ENCODE measurements at places on chromosomes 4 and X.
A peak's percentile ranks its signal among the peaks of the same experiment; 100 is the strongest.

- DNase-seq = no peak
Measured at GRCh38 chr4:155140889-155141288, 67.5 kb upstream of the NPY2R start.

DNA sequence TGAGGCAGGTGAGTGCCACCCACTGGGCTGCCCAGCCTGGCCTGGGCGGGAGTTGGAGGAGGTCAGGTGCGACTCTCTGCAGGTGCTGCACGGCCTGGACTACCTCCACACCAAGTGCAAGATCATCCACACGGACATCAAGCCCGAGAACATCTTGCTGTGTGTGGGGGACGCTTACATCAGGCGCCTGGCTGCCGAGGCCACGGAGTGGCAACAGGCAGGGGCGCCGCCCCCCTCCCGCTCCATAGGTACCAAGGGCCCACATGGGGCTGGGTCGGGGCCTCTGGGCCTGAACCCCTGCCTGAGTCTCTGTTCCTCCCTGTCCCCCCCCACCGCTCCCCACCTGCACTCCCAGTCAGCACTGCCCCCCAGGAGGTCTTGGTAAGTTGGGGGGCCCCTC is 2.0 kb downstream of the SRPK3 start:
- DNase-seq = no peak

- no peak for DNase-seq
Measured at GRCh38 chr4:337932-338758, 531 bp downstream of the ZNF141 start.

GRCh38 chrX:66042307-66043077 is 2.6 kb upstream of the VSIG4 start:
- no peak for DNase-seq

DNA sequence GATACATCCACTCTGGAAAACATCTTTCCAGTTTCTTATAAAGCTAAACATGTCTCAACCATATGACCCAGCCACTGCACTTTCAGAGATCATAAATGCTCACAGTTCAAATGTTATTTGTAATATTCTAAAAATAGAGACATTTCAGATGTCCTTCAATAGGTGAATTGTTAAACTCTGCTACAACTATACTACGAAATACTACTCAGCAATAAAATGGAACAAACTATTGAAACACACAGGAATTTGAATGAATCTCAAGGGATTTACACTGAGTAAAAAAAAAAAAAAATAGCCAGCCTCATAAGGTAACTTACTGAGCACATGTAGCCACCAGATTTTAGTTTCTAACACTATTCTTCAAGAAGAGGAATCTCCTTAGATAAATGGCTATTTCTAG is 253.9 kb downstream of the PCDH18 start:
- no peak for DNase-seq

DNA sequence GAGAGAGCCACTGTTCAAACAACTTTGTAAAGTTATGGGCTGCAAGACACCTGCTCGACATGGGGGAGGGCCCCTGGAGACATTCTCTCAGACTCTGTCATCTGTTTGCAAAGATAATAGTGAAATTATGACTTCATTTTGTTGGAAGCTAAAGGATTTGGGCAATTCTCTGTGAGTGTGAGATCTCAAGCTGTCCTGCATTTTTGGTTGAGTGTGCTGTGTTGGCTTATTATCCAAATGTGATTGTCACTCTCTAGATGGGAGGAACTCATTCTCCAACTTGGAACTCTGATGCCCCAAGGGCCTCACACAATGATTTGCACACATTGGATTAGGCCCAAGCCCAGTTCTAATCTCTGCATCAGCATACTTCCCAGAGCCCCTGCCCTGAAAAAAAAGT is 63.7 kb downstream of the STK32B start:
- DNase-seq = no peak

- DNase-seq = no peak
Measured at GRCh38 chrX:84479086-84479485, 23.2 kb downstream of the HDX start.

DNA sequence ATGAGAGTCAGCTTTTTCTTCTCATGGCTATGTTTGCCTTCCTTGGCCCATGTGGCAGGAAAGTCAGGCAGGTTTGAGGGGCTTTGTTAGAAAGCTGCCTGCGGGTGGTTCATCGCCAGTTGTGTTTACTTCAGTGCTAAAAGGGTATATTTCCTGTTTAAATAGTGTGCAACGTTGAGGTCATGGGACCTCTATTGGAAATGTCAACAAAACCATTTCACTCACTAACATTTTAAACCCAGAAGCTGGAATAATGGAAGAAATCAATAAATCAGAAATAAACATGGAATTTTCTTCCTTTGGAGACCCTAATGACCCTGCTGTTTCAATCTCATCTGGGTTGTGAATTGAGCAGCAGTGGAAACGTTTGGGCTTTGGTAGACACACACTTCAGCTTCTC is 185.8 kb downstream of the ANKRD50 start:
- no peak for DNase-seq

DNA sequence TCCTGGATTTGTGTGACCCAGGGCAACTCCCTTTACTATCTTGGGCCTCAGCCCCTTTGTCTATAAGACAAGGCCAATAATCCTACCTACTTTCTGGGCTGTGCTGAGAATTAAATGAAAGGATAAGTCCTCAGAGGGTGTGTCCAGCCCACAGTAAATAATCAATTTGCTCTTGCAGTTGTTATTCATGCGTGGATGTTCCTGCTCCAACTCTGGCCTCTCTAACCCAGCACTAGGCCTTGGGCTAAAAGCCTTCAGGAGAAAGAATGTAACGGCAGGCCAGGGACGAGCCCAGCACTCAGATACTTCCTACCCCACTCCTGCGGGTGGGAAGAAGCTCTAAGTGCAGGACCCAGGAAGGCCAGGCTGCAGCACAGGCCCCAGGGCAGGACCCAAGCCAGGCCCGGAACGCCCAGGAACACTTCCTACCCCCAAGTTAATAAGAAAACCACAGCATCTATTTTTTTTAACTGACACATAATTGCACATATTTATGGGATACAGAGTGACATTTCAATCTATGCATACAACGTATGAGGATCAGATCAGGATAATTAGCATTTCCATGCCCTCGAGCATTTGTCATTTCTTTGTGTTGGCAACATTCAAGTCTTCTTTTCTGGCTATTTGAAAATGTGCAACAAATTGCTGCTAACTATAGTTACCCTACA is 179.6 kb upstream of the RBPJ start:
- DNase-seq = no peak

DNA sequence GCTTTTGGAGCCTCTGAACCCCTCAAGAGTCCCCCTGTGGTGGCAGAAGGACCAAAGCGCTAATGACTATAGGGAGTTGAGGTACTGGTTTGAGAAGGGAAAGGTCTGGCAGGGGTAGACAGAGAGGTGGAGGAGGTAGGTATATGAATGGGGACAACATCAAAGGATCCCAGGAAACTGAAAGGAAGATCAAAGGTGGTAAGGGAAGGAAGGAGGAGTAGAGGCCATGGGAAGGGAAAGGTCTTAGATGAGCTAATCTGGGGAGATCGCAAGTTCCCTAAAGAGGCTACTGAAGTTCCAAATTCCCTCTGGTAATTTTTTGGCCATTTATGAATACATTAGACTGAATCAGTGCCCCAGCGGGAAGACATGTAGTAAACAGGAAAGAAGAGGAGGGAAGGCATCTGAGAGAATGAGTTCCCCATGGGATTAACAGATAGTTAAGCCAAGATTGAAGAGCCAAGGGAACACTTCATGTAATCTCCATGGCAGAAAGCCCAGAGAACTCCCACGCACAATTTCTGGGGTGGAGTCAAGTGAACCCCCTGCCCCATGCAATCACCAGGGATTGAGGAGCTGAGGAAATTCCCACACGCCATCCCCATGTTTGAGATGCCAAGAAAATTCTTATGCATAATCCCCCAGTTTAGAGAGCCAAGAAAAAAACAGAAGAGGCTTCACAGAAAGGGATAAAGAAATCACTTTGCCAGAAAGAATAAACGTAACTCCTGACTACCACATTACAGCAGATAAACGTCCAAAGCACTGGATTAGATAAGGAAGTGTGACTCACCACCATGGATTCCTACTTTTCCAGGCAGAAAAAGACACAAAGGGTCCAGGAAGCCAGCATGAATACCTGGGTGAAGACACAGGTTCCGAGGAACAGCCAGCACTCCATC is 25.8 kb downstream of the ZNF630 start:
- no peak for DNase-seq

DNA sequence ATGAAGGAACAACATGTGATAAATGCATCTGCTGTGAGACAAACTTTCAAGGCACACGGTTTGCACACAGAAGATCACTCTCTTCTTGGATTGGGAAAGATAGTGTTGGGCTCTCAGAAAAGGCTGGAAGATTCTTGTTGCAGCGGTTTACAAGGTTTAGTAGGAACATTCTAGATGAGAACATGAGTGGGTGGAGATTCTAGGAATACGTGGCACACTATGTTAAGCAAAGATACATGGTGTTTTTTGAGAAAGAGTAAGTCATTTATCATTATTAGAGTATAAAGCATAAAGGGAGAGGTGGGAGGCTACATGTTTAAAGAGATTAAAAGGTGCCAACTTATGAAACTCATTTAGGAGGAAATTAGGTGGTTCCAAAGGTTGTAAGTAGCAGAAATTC is 348.8 kb upstream of the HS3ST1 start:
- no peak for DNase-seq

GRCh38 chrX:38864165-38864564 is 62.9 kb downstream of the MID1IP1 start:
- DNase-seq = no peak

DNA sequence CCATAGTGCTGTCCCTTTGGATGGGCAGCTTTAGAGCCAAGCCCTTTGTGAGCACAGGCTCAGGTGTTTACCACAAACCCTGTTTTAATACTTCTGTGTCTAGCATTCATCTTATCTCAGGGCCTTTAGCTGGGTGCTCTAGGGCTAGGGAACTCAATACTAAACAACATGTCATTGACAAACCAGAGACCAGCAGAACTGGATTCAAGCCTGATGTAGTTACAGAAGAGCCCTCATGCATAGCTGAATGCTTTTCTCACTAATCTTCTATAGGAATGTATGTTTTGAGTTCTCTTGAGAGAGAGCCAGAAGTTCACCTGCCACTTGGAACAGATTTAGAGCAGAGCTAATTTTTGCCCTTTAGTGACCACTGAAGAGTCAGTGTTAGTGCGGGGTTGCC is 142.6 kb downstream of the DCK start:
- no peak for DNase-seq

DNA sequence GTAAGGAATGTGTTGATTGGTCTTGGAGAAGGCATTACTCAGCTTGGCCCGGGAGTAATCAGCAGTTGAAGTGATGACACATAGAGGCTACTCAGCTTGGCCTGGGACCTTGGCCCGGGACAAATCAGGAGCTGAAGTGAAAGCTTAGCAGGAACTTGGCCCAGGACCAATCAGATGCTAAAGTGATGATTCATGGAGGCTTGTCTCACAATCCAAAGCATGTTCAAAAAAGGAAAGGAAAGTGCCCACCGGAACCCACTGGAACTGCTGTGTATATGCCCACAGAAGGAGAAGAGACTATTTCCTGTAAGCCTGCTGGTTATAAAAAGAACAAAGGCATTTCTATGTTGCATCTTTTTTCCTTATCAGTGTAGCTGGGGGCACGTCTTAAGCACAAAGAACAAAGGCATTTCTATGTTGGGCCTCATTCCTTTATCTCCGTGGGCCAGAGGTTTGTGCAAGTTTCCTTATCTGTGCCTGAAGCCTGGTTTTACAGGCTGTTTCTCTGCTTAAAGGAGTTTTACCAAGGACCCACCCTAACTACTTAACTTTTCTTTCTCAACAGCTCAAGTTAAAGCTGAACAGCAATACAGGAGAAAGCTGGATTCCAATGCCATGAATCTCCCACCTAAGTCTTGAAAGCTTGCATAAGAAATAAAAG is 1176.7 kb downstream of the NLGN4X start:
- peak; percentile 98 for DNase-seq

- no peak for DNase-seq
Measured at GRCh38 chr4:127648061-127648460, 15.3 kb downstream of the INTU start.

DNA sequence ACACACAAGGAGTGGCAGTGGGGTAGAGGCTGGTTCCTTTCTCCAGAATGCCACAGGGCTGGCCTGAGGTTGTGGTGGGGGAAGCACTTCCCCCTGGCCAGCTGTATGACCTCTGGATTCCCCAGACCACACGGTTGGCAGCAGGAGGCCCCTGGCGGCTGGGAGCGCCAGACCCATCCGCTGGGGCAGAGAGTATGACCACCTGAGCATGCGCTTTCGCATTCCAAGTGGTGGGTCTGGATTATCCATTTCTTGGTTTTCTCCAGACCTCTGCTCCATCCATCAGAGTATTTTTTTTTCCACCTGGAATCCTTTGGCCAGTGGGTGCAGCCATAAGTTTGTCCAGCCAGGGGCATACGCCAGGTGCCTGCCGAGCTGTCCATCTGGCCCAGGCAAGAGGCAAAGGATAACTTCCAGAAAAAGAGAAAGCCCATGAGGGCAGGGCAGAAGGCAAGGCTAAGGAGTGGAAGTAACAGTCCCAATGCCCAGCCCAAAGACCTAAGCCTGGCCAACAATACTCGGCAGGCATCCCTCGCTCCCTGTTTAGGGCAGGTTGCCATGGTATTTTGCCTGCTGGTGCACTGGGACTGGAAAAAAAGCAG is 39.3 kb downstream of the NHSL2 start:
- no peak for DNase-seq

DNA sequence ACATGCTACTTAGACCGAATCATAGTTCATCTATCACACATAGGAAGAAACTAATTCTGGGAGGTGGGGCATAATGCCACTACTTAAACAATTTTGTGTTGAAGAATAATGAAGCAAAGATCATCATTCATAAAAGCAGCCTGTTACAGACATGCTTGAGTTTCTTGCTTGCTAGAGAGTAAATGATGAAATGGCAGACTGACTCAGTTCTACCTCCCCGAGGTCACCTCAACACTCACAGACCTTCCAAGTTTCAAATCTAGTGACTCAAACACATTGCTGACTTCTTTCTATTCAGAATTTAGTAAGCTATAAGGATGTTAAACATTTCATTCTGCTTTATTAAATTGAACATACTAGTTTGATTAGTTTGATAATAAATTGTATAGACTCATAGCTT is 636.5 kb upstream of the FRG1 start:
- no peak for DNase-seq

GRCh38 chrX:109826954-109827708 is 94.1 kb upstream of the ACSL4 start:
- no peak for DNase-seq

- no peak for DNase-seq
Measured at GRCh38 chr4:128060121-128060698, 902 bp upstream of the LARP1B start.

GRCh38 chr4:181162676-181163075 is 1080.5 kb upstream of the TENM3 start:
- DNase-seq = no peak

DNA sequence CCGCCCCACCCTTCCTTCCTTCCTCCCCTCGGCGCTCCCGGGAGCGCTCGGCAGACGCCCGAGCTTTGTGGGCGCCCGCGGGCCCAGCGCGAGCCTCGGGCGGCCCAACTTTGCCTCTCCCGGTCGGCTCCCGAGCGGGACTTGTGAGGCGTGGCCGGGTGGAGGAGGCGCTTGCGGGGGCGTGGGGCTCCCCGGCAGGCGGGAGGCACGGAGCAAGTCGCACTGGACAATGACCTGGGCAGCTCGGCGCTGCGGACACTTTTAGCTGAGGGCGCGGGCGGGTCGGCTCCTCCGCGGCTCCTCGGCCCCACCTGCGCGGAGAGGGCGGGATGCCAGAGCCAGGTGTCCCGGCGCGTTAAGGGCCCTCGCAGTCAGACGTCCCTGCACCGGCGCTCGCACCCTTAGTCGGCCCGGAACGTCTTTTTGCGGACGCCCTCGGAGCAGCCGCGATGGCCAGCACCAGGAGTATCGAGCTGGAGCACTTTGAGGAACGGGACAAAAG is 385 bp downstream of the DCLK2 start:
- peak; percentile 33 for DNase-seq

All from KBM-7 (cell line).